ENCODE measurements at places on chromosomes 4 and X. TPM values are rescaled to one million over a fixed set of nuclear protein-coding genes. Genes with fewer than 3 reads are reported as not detected.
A peak's percentile ranks its signal among the peaks of the same experiment; 100 is the strongest.

POU4F2 gene
- total RNA-seq: not detected

EREG gene
- total RNA-seq: not detected

RWDD4 gene
- total RNA-seq: 43.5 TPM

- DNase-seq: peak; percentile 83
Measured at GRCh38 chr4:125316791-125317524, 2.2 kb downstream of the FAT4 start.

GRCh38 chrX:8273451-8273895, 102.4 kb upstream of the VCX2 start:
- no peak for DNase-seq

- DNase-seq: no peak
Measured at GRCh38 chr4:168293386-168293975, 25.1 kb downstream of the DDX60 start.

DNA sequence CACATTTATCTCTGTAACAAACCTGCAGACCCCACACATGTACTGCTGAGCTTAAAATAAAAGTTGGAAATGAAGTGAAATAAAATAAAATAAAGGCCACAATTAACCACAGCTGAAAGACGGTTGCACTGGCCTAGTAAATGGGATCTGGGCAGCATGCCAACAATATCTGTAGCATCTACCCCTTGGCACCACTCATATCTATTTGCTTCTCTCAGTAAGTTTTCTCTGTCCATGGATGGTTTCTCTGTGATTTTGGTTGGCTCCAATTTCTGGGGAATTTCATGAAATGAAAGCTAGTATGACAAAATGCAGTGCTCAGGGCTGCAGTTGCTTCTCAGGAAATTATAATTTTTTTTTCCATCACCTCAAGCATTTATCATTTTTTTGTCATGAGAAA, 172.0 kb upstream of the IL15 start:
- peak; percentile 29 for DNase-seq

- no peak for DNase-seq
Measured at GRCh38 chr4:3200423-3201090, 48.4 kb upstream of the MSANTD1 start.

GRCh38 chr4:112908511-112908910, 140.9 kb upstream of the ANK2 start:
- no peak for DNase-seq

DNA sequence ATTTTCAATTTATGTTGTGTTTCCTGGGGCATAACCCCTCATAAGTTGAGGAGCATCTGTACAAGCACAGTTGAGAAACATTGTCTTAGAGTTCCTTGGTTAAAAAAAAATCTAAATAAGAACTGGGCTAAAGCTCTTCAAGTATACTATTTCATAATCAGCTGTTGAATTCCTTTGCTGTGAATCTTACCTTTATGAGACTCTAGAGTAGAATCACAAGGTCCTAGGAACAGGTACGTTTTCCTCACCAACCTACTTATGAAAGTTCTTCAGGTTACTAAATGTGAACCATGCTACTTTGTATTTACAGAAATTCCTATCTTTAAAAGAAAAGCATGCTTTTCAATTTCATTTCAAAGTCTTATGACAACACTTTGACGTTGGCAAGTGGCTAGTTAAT, 20.9 kb upstream of the SOD3 start:
- no peak for DNase-seq

DNA sequence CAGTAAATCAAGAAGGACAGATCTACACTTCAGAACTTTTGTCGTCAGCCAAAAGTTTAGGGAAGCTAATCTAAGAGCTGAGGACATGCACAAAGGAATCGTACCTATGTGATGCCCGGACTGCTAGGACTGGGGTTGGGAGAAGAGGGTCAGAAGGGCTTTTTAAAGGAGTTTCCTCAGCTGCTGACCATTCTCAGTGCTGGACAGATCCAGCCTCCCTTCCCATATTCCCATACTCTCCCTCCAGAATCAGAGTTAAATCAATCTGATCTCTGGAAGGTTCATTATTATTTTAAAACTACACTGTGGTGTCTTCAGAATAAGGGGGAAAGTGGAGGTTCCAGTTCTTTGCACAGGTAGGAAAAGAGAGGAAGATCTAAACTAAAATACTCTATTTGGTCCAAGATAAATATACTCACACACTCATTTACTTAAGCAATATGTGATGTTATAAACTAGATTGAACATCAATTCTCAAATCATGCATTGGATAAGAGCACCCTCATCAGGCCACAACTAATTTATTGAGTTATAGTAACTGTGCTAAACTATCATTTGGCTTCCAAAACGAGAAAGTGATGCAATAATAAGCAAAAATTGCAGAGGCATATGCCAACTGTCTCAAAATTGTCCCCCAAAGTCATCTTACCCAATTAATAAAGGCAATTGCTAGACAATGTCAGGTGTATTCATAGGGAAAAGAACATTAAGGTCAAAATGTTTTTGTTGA, 124.7 kb downstream of the HNRNPD start:
- no peak for DNase-seq

DNA sequence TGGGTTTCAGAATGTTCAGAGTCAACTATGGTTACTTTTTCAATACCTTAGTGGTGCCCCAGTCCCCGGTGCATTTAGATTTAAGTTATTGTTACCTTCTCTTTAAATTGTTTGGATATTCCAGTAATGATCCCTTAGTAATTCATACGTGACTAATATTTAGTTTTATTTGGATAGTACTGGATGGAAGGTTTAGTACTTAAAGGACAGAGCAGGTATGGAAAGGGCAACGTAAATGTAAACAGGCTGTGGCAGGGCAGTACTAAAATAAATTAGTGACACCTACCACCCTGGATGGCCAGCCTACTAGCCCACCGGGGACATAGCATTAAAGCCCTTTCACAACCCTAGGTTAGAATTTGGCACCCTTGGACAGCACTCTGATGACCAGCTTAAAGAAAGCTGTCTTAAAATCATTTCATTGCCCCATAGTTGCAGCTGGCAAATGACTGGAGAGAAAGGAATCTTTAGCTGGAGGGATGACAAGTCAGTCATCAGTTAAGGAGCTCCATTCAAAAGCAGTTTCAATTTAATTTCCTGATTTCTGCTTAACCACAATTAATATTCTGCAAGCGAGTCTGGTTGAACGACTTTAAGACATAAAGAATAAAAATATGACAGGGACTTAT, 16.4 kb downstream of the PLP1 start:
- no peak for DNase-seq

All from thyroid gland (tissue), 4 donors.